ENCODE measurements at places on chromosomes 7 and 10.

DNA sequence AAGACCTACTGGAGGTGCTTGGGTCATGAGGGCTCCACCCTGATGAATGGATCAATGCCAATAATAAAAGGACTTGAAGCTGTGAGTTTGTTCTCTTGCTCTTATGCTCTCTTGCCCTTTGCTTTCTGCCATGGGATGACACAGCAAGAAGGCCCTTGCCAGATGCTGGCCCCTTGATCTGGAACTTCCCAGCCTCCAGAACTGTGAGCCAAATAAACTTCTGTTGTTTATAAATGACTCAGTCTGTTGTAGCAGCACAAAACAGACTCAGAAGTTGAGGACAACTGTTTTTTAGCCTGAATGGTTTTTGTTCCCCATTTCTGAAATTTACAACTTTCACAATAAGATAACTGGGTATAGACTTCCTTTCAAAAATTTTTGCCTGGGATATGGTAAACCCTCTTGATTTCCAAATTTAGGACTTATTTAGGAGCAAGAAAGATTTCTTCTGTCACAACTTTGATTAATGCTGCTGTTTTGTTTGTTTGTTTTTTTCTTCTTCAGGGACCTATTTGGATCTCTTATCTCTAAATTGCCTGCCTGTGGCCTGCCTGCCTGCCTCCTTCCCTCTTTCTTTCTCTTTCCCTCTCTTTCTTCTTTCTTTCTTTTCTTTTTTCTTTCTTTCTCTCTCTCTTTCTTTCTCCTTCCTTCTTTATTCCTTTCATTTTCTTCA lies 12.1 kb downstream of the ENTPD1 start:
- DNase-seq, result no peak

DNA sequence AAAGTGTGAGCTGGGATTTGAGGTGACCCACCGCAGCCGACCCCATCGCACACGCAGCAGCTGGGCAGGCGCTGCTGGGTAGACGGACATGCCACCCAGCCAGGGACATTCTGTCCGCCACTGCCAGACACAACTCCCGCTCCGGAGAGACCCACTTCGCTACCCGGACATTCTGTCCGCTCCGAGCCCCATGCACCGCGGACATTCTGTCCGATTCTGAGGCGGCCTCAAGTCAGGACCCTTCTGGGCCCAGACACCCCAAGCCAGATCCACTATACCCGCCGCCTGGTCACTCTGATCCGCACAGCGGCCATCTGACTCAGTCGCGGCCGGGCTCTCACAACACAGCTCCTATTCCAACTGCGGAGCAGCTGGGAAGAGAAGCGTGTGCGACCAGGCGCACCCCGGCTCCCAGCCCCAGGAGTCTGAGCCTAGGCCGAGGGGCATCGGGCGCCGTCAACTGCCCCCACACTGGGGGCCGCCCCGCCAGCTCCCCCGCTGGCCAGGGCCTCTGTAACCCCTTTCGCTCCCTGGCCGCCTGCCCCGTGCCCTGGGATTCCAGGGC lies 763 bp downstream of the PITX3 start:
- DNase-seq, result no peak

- no peak for DNase-seq
Measured at GRCh38 chr10:4590807-4591206, 235.2 kb upstream of the AKR1E2 start.

- DNase-seq, result no peak
Measured at GRCh38 chr7:137480824-137481365, 137.4 kb upstream of the PTN start.

- no peak for DNase-seq
Measured at GRCh38 chr10:109173937-109174336, 749.4 kb downstream of the XPNPEP1 start.

GRCh38 chr7:48090095-48090805 lies 1.2 kb downstream of the UPP1 start:
- DNase-seq, result no peak

DNA sequence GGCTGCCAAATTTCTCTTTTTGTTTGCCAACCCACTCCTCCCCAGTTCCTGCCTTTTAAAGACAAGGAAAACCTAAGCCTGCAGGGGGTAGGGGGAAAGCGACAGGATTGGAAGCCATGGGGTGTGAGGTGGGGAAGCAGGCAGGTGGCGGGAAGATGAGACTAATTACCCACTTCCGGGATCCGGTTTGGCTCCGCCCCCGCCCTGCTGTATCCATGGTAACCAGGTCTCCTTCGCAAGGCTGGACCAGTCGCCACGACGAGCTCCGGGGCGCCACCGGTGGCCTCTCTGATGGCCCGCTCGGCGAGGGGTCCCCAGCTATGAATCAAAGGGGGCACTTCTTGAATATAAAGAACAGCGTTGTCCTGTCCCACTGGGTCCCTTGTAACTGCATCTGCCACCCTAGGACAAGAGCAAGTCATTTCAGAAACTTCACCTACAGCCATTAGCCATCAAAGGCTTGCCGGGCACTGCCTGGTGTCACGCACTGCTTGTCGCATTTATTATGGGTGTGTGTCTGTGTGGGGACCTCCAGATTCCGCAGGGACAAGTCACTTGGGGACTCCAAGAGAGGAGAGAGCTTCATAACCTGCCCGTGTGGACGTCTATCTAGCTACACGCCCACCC lies 55.4 kb upstream of the LMTK2 start:
- DNase-seq, result no peak
